ENCODE measurements at places on chromosomes 1 and 21.
A peak's percentile ranks its signal among the peaks of the same experiment; 100 is the strongest.

DNA sequence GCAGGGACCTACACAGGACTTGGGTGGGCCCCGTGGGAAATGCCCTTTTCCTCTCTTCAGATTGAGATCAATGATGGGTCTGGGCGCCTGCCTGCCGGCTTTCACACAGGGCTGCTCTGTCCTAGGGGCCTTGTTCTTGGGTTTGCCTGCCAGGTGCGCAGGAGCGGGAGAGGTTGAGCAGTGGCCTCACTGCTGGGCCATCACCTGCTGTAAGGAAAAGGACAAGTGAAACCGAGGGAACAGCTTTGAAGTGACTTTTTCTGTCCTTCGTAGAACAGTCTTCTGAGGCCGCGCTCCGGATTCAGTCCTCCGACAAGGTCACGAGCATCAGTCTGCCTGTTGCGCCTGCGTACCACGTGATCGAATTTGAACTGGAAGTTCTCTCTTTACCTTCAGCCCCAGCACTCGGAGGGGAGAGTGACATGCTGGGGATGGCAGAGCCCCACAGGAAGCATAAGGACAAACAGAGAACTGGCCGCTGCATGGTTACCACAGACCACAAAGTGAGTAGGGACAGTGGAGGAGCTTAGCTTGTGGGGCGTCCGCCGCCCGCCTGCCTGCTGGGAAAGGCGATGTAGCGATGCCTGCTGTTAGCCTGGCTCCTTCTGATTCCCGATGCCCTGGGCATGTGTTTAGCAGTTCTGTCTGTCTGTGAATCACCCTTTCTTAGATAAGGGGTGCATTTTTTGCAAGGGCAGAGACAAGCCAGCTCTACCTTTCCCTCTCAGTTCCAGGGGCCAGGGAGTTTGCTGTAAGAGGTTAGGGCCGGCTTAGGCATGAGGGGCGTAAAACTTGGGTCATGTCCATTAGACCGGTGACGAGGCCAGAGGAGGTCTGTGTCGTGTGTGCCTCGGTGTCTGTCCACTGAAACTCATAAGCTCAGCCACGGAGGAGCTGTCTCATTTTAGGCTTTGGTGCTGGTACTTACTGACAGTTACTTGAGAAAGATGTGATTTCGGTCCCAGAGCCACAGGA lies 19.5 kb upstream of the PWP2 start:
- peak; percentile 67 for DNase-seq

GRCh38 chr1:211474451-211474850 lies 17.5 kb downstream of the RD3 start:
- DNase-seq: no peak

DNA sequence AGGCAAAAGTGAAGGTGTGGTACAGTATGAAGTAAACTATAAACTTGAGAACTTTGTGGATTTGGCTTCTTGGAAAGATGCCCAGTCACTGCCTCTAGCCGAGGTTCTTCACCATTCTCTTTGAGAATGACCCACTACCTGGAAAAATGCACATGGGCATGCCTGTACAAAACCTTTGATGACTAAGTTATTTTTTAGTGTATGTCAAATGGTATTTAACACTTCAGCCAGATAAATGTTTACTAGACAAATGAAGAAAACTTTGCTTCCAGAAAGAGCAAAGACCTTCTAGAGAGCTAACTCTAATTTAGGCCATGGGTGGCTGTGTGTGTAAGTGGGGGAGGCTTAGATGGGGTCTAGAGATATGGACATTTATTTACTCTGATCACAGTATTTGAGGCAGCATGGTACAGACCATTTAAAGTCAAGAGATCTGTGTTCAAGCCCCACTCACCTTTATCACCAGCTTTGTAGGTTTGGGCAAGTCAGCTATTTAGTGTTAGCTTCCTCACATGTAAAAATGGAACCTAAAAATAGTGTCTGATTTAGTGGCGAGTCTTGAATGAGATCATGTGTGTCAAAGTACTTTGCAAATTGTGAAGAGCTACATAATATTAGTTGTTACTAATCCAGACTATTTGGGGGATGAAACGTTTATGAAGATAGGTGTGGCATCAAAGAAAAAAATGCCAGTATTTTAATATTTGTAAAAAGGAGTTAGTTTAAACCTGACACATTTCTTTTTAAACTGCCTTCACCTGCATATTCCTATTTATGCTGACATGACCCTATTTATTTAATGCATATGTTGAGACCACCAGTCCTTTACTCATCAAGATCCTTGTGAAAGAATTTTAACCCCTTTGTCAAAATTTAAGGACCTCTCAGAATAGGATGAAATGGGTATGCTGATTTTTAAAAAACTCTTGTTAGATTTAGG lies 20.2 kb downstream of the NFYC start:
- DNase-seq: peak; percentile 50

- DNase-seq: no peak
Observed at GRCh38 chr1:70706381-70707037, 295.4 kb downstream of the CTH start.

DNA sequence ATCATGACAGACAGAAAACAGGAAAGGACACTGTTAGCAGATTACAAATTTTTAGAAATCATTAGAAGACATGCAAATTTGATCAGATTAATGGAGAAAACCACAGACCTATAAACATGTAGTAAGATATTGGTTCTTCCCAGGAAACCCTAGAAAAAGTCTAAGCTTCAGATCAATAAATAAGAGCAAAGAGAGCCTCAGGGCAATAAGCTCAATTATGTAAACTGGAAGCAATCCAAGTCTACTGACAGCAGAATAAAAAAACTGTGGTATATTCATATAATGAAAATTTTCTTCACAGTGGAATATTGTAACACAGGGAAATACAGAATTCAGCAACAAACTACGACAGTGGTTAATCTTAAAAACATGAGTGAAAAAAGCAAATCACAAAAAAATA lies 36.3 kb downstream of the NRDC start:
- no peak for DNase-seq

GRCh38 chr1:168280296-168280927 lies at the start of gene TBX19:
Gene TBX19, plus strand, starts transcription at chr1:168280877. Its CDS starts 214 bp downstream, at chr1:168281091.
- no peak for DNase-seq

DNA sequence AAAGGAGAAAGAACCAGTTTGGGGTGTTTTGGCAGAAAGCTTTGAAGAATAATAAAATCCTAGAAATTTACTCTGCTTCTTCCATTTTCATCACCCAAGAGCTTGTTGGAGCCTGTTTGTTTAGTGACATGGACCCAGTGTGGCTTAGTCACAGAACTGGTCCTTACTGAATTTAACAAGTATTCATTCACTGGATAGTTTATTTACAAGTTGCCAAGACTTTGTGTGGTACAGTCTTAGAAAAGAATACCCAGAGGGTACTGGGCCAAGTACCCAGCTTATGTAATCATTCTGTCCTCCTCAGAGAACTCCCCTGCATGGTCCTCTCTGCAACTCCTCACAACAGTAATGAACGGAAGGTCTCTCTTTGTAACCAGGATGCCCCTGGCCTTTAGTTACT lies 16.4 kb downstream of the RAB4A start:
- no peak for DNase-seq

DNA sequence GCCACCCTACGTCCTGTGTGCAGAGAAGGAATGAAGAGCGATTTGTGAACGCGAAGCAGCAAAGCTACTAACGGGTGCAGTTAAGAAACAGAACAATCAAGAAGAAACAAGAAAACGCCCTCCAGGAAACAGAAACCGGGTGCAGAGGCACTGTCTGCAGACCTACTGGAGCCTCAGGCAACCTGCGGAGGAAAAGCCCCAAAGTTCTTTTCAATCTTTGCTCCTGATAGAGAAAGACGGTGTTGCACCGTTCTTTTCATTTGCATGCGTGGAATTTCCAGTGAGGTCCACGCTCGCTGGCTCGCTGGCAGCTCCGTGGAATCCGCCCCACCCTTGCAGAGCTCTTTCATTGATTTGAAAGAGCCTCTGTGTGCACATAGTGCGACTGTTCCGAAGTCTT lies 37.0 kb upstream of the PDE9A start:
- no peak for DNase-seq

DNA sequence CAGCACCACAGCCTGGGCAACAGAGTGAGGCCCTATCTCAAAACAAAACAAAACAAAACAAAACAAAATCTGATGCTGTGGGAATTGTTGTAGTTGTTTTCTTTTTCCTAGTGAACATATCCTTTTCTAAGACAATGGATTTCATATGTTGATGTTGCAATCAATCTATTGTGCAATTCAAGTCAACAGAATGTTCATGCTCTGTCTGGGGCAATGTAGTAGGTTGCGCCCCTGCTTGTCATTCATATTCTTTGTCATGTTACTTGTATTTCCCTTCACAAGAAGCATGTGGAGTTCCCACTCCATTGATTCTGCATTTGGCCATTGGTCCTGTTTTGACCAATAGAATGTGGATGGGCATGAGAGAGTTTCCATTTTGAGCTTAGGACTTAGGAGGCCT lies 223.9 kb downstream of the DUSP10 start:
- no peak for DNase-seq

DNA sequence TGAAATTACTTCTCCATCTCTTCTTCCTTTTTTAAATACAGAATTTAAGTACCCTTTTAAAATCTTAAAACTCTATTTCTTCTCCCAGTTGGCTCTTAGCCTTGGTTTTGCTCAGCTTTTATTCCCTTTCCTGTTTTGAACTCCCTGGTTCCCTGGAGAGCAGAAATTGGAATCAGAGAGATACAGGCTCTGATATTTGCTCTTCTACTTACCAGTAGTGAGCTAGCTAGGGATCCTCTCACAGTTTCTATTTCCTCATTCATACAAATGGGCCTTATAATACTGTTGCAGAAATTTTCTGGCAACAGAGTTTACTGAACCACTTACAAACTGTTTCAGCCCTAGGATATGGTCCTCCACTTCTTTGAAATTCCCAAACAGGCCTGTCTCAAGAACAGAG lies 606.3 kb downstream of the NUF2 start:
- no peak for DNase-seq

GRCh38 chr21:8989261-8989711 lies 1532.1 kb upstream of the TPTE start:
- DNase-seq: no peak
